ENCODE measurements at places on chromosomes 2 and 18.

DNA sequence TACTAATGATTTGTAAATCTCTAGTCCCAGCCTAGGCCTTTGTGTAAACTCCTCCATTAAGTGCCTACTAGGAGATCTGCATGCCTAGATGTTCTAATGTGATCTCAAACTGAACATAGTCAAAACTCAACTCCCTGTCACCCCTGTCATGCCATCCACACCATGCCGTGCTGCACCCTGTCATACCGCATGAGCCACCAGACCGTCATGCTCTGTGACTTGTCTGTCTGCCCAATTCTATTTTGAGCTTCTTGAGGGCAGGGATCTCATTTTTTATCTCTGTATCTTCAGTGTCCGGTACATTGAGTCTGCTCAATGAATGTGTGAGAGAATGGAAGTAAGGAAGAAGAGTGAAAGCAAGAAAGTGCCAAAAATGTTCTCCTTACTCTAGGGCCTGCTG, 35.5 kb downstream of the GREB1L start:
- no peak for DNase-seq

DNA sequence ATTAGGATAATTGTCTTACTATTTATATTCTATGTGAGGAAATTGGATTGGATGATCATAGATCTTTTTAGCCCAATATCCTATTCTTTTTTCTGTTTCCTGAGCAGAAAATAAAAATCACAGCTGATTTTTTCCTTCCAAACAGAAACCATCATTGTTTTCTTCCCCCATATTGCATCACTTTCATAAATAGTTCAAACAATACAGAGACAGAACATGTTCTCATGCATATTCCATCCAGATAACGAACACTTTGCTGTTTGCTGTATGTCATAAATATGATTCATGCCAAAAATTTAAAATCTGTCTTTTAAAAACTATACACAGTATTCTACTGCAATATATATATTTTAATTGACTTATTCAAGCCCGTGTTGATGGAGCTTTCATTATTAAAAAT, 22.0 kb upstream of the RALBP1 start:
- DNase-seq = no peak

GRCh38 chr18:26453386-26453901, 94.9 kb downstream of the KCTD1 start:
- no peak for DNase-seq

- no peak for DNase-seq
Measured at GRCh38 chr2:155310589-155310988, 612.1 kb downstream of the KCNJ3 start.

DNA sequence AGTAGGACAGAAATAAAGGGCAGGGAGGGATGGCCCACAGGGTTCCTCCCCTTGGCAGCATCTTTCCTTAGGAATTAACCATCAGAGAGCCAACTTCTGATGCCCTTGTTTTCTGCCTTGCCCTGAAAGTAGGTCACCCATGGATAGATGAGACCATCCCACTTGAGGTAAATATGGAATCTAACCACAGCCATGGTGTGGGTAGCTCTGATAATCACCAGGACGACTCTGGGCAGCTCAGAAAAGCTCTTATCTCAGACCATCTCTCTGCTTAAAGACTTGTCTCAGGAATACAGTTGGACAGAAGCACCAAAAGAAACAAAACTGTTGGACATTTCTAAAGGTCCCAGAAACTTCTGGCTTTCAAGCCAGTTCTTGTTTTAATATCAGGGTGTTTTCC, 101.4 kb upstream of the CELF4 start:
- no peak for DNase-seq

All from GM04504 (cell line).